Lung (tissue), 17 donors: ENCODE measurements at places on chromosomes 3 and 15.
A peak's percentile ranks its signal among the peaks of the same experiment; 100 is the strongest.

DNA sequence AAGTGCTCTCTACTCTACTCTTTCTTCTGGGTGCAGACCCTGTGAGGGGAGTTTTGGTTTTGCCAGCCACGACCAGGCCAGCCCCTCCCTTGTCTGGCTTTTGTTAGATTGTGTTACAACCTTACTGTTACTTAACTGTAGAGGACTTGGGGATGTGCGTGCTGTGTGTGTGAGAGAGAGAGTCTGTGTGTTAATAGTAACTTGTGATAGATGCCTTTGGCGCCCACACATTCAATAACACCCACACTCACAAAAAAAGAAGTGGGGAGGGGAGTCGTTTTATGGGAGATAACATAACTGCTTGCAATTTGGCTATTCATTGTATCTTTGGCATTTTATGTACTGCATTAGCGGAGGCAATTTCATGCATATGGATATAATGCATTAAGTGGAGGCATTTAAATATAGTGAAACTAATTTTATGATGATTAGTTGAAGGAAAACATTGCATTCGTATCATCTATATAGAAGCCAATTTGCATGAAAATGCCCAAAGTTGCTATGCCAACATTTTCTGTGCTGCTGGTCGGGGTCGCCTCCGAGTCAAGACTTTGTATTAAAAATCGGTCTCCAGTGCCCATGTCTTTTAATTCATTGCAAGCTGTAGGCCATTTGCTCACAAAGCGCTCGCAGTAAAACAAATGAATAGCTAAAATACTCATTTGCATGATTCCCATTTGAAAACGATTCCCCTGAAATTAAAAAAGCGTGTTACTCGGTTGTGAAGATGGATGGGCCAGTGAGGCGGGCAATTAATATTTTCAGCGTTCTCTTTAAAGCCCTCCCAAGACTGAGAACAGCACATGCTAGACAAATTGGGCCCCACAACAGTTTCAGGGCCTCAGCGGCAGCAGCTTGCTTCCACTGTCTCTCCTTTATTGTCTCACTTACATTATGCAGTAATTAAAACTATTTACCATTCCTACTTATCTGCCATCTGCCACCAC, 158.5 kb upstream of the SMAD3 start:
- H3K27ac ChIP-seq = no peak overlapping the region
- DNase-seq = no peak
- peaks cover 9% of the 10 kb centered on the region for H3K4me1 ChIP-seq
- H3K36me3 ChIP-seq = no peaks in the 10 kb centered on the region

DNA sequence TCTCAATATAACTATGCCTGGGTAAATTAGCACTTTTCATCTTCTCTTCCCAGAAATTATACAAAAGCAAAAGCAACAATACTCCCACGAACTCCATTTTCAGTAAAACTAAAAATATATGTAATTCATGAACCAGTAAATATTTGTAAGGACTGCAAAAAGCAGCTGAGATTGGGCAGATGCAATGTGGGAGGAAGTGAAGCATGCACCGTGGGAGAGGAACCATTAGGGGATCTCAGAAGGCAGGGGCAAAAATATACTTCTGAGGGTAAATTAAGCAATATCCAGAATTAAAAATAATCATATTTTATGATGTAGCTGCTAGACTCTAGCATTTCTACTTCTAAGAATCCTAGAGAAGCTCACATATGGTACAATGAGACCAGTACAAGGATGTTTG, 20.2 kb downstream of the CFAP91 start:
- no peak overlapping the region for H3K4me3 ChIP-seq
- H3K27ac ChIP-seq = no peak overlapping the region
- no peaks in the 10 kb centered on the region for H3K36me3 ChIP-seq
- H3K27me3 ChIP-seq = no peaks in the 10 kb centered on the region
- no peak for DNase-seq

DNA sequence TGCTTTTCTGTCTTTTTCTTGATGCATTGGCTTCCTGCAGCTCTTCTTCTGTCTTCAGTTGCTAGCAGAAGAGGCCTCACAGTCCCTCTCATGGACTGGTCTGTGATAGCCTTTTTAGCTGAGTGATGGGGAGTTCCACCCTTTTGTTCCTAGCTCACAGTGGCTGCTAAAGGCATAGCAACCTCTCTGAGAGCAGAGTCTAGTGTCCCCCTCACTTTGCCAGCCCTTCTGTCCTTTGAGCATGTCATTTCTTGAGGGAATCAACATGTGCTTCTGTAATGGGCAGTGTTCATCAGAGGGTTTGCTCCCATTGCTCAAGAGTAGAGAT, 44.4 kb downstream of the GAP43 start:
- H3K27me3 ChIP-seq = no peaks in the 10 kb centered on the region
- DNase-seq = no peak
- H3K27ac ChIP-seq = no peak overlapping the region
- H3K4me1 ChIP-seq = peaks cover 10% of the 10 kb centered on the region

- no peak overlapping the region for H3K27ac ChIP-seq
- H3K4me1 ChIP-seq = no peaks in the 10 kb centered on the region
- H3K27me3 ChIP-seq = no peaks in the 10 kb centered on the region
- no peak for DNase-seq
Observed at GRCh38 chr3:59432665-59433064, 382.8 kb upstream of the CFAP20DC start.

- H3K4me1 ChIP-seq = peaks cover 3% of the 10 kb centered on the region
- no peaks in the 10 kb centered on the region for H3K27me3 ChIP-seq
- no peaks in the 10 kb centered on the region for H3K36me3 ChIP-seq
- DNase-seq = no peak
Observed at GRCh38 chr3:111045564-111045963, 26.1 kb upstream of the NECTIN3 start.

DNA sequence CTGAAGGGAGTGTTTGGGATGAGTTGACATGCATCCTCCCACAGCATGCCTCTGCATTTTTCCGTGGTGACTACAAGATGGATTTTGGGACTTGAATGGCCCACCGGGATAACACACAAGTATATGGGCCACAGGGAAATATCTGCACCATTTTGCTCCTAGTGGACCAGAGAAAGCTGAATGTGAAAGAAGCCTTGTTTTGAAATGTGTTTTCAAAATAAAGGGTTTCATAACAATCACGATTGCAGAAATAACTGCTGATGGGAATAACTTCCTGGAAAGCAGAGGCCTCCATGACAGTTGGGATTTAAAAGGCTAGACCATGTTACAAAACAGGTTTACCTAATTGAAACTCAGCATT, 77.5 kb upstream of the PRR23C start:
- no peaks in the 10 kb centered on the region for H3K27me3 ChIP-seq
- H3K4me3 ChIP-seq = no peak overlapping the region
- H3K27ac ChIP-seq = no peak overlapping the region
- peak; percentile 13 for DNase-seq
- no peaks in the 10 kb centered on the region for H3K4me1 ChIP-seq
